ENCODE measurements at places on chromosomes 16 and 17.

GRCh38 chr17:82592289-82592766 is 55.9 kb downstream of the WDR45B start:
- DNase-seq, result no peak

DNA sequence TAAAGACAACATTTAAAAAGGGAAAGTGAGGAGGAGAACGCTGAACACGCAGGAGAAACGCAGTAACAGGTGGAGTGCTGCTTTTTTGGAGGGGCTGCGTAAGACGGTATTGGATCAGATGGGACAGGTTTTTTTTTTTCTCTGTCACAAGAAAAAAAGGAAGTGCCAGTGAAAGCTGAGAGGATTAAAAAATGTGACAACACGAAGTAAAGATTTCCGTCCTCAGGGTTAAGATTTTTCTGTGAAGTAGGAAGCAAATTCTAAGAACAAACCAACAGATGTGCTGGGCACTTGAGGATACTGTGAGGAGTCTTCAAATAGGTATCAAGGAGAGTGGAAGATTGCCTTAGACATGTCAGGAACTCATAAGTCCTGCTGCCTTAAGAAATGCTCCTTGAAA is 5.8 kb upstream of the ABCA9 start:
- DNase-seq, result no peak

DNA sequence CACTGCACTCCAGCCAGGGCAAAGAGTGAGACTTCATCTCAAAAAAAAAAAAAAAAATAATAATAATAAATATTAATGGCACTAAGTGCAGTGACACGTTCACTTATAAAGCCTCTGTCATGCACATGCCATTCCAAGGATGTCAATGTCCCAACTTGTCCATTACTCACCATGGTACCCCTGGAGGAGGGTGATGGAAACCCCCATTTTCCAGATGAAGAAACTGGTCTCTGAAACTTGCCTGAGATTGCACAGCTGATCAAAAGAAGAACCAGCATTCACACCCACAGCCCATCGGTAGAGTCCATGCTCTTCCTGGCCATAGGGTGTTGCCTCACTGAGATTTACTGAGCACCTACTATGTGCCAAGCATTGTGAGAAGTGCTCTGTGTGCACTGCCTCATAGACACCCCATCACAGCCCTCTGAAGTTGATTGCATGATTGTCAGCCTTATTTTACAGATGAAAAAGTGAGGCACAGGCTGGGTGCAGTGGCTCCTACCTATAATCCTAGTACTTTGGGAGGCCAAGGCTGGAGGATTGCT is 123.7 kb downstream of the ABCC1 start:
- no peak for DNase-seq

- DNase-seq, result no peak
Observed at GRCh38 chr16:13109171-13109570, 207.8 kb downstream of the SHISA9 start.

- DNase-seq, result no peak
Observed at GRCh38 chr16:55853114-55853513, 20.2 kb upstream of the CES1 start.

DNA sequence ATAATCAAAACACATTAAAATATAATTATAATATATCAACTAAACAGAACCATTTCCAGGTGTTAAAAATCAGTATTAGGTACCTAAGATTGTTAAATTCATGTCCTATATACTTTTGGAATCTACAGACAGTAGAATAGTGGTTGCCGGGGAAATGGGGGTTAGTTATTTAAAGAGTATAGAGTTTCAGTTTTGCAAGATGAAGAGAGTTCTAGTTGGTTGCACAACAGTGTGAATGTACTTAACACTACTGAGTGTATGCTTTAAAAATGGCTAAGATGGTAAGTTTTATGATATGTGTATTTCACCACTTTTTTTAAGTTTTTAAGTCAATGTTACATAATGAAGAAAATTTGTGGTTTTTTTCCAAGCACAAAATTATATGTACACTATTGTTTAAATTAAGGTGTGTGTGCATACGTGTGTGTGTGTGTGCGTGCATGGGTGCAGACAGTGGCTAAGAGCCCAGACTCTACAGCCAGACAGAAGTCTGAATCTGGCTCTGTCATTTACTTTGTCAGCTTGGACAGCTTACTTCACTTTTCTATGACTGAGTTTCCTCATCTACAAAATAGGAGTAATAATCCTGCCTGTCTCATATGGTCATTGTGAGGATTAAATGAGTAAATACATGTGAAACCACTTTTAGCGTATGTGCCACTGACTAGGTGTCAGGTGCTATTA is 25.3 kb upstream of the PHAF1 start:
- no peak for DNase-seq

- no peak for DNase-seq
Observed at GRCh38 chr16:29743827-29744531, 1.8 kb downstream of the C16orf54 start.
